ENCODE measurements at places on chromosomes 3 and 15.

DNA sequence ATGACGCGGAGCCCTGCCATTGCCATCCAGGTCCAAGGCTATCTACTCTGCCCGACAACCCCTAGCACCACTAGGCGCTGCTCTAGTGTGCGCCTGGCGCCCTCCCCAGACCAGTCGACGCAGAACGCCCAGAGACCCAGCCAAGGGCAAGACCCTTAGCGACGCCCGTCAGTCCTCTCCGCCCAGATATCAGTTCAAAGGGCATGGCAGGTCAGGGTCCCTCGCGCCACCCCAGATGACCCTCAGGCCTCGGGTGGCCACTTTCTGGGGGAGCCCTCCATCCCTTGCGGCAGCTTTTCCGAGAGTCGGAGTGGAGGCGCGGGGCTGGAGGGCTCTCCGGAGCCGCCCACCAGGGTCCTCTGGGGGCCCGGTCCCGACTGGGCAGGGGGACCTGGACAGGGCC lies 371 bp upstream of the CLSTN2 start:
- DNase-seq: no peak

- DNase-seq: no peak
Measured at GRCh38 chr15:58952751-58953150, 19.3 kb upstream of the SLTM start.

DNA sequence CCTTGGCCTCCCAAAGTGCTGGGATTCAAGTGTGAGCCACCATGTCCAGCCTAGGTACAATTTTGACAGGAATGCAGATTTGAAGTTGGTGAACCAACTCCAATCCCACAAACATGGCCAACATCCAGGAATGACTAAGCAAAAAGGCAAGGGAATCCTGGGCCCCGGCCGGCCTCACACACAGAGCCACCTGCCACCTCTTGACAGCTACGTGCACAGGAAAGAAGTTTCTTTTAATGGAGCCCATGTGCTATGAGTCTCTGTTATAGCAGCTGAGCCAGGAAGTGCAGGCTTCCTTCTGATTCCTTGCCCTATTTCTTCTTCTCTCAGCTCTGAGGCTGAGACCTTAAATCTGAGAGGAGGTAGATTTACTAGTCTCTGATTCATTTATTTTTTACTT lies 8.8 kb downstream of the TMEM40 start:
- DNase-seq: no peak

GRCh38 chr3:11021611-11022011 lies 29.1 kb downstream of the SLC6A1 start:
- DNase-seq: no peak

DNA sequence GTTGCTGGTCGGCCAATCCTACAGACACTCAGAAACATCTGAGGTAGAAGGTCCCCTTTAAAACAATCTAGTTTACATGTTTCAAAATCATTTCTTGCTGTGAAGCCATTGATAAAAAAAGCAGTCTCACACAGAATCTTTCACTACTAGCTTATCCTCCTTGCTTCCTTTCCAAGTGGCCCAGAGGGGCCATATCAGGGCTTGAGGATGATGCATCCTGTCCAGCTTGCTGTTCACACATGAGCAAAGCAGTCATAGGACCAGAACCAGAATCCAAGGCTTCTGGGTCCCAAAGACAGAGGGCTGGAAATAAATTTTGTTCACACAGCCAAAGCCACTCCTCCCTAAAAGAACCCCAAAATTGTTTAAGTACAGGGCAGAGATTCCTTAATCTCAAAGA lies 9.2 kb upstream of the LYZL4 start:
- DNase-seq: no peak

- no peak for DNase-seq
Measured at GRCh38 chr3:98769448-98769847, 6.3 kb downstream of the ST3GAL6 start.

DNA sequence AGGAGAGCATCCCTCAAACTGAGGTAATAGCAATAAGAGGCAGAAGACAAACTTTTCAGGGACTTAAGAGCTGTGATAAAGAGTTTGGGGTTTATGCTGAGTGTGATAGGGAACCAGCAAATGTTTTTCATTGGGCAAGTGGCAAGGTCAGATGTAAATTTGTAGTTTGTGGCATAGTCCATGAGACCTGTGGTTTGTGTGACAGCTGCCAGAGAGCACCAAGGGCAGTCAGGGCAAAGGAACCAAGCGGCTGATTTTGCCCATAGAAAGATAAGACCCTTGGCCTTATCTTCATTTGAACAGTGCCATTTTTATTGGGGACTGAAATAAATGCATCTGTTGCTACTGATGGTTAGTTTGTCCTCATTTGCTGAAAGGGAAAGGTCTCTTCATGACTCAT lies 220.3 kb downstream of the LRRN1 start:
- DNase-seq: no peak

GRCh38 chr3:57934373-57934772 lies 73.8 kb upstream of the FLNB start:
- DNase-seq: no peak

GRCh38 chr3:79424811-79425210 lies 343.0 kb downstream of the ROBO1 start:
- DNase-seq: no peak

- no peak for DNase-seq
Measured at GRCh38 chr3:99720985-99721632, 82.7 kb downstream of the COL8A1 start.

DNA sequence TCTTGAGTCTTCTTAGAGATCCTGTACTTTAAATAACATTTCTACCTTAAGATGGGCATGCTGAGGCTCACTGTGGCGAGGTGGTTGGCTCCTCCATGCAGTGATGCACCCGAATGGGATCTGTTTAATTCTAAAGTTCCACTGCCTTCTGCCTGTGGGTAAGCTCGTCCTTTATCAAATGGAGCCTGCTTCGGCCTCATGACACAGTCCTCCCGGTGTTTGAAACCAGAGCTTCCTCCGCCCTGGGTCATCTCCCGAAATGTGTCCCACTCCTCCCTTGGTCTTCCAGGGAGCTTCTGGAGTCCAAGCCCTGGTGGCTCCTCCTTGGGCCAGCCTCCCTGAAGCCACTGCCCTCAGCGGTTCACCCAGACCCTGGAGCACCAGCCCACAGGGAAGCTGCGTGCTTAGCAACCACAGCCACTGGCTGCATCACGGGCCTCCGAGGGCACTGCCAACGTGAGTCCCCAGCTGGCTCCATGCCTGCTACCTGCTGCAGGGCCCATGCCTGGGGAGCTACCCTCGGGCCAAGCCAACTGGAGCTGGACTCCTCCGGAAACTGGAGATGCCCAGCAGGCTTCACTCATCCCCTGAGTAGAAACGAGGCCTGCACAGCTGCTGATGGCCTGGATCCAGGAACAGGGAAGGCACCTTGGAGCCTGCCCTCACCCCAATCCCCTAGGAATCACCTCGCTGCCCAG lies 3.3 kb downstream of the RHCG start:
- no peak for DNase-seq

DNA sequence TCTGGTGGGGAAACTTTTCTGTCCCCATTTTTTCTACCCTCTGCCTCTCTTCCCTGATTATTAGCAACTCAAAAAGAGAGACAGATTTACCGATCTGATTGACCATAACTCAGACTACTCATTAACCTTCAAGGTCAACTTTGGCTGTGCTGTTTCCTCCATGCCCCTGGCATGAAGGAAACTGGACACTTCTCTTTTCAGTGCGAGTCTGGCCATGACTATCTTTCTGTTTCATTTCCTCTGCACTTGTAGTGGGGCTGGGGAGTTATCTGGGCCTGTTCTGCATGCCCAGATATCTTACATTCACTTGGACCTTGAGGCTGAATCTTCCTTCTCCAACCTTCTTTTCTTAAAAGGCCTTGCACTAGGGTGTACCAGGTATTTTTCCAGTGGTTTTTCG lies 76.9 kb upstream of the SLCO2A1 start:
- no peak for DNase-seq

DNA sequence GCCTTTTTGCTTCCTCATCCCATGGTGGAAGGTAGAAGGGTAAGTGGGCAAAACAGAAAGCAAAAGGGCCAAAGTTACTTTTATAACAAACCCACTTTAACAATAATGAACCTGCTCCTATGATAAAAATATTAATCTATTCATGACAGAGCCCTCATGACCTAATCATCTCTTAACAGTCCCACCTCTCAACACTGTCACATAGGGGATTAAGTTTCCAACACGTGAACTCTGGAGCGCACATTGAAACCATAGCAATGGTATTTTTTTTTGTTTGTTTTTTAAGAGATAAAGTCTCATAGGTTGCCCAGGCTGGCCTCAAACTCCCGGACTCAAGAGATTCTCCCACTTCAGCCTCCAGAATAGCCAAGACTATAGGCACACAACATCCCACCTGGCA lies 30.7 kb downstream of the KATNBL1 start:
- DNase-seq: no peak

- no peak for DNase-seq
Measured at GRCh38 chr3:37992271-37993066, 1.9 kb downstream of the VILL start.

- DNase-seq: no peak
Measured at GRCh38 chr3:30747771-30748281, 141.4 kb downstream of the TGFBR2 start.

- no peak for DNase-seq
Measured at GRCh38 chr15:59657635-59658125, 365 bp upstream of the GTF2A2 start.

DNA sequence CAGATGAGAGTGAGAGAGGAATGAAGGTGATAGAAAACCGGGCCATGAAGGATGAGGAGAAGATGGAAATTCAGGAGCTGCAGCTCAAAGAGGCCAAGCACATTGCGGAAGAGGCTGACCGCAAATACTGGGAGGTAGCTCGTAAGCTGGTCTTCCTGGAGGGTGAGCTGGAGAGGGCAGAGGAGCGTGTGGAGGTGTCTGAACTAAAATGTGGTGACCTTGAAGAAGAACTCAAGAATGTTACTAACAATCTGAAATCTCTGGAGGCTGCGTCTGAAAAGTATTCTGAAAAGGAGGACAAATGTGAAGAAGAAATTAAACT lies 88.9 kb downstream of the EOMES start:
- no peak for DNase-seq

DNA sequence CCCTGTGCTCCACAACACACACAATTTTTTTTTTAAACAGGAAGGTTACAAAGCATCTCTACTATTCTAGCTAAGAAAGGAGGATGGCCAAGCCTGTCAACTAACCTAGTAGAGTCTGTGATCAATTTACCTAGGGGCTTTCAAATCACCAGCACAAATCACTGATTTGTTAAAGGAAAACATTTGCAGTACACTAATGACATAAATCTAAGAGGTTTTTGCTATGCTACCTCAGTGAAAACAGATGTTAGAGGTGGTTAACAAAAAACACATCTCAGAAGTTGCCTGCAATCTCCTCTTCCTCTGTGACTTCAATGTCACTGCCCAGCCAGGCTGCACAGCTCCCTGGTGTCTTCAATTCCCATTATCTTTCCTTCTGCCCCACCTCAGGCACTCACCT lies 72.0 kb downstream of the RAD18 start:
- DNase-seq: no peak

GRCh38 chr3:69770976-69771634 lies 31.8 kb downstream of the MITF start:
- no peak for DNase-seq

- DNase-seq: peak; percentile 60
Measured at GRCh38 chr3:107524841-107525643, 2.3 kb downstream of the BBX start.

DNA sequence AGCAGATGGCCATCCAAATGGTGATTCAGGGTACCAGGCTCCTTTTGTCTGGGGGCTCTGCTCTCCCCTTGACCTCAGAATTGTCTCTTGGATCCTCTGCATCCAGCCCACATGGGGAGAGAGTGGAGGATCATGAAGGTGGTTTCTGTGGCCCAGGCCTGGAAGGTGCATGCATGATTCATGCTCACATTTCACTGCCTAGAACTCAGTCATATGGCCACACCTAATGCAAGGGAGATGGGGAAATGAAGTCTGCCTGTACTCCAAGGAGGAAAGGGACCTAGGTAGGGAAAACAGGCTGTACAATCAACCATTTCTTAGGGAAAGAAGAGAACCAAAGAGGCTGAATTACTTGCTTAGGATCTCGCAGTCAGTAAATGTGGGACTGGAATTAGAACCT lies 15.1 kb downstream of the HRG start:
- no peak for DNase-seq

DNA sequence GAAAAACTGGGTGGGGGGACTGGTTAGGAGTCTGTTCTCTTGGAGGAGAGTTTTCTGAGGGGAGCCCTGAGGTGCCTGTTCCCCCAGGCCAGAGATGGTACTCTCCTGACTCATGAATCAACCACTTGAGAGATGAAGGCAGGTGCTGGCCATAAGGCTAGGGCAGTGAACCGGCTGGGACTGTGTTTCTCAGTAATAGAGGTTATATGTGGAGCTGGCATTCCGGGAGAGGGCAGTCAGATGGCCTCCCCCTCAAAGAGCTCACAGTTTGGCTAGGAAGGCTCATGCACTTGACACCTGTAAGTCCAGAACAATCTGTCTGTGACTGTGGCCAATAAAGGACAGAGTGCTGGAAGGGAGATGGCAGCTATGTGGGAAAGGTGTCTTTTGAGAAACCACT lies 10.0 kb upstream of the SCN10A start:
- DNase-seq: no peak

DNA sequence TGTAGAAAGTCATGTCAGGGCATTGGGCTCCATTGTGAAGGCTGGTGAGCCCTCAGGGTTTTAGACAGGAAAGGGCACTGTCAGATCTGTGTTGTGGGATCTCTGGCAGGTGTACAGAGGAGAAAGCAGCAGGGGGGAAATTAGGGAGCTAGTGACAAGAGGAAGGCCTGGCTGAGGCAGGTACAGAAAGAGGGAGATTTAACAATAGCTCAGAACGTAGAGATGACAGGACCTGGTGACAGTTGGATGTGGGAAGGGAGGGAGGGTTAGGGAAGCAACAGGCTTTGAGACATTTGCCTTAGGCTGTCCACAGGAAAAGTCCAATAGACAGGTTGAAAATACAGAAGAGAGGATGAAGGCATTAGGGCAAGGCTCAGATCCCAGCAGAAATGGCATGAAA lies 288.1 kb downstream of the EPHB1 start:
- no peak for DNase-seq

- no peak for DNase-seq
Measured at GRCh38 chr15:99447497-99448371, 118.0 kb upstream of the MEF2A start.

Measured in right renal pelvis (tissue), 4 donors.